Lower lobe of right lung (tissue), 2 donors: ENCODE measurements at places on chromosomes 3 and 15. TPM values are rescaled to one million over a fixed set of nuclear protein-coding genes. Genes with fewer than 3 reads are reported as not detected.

DNA sequence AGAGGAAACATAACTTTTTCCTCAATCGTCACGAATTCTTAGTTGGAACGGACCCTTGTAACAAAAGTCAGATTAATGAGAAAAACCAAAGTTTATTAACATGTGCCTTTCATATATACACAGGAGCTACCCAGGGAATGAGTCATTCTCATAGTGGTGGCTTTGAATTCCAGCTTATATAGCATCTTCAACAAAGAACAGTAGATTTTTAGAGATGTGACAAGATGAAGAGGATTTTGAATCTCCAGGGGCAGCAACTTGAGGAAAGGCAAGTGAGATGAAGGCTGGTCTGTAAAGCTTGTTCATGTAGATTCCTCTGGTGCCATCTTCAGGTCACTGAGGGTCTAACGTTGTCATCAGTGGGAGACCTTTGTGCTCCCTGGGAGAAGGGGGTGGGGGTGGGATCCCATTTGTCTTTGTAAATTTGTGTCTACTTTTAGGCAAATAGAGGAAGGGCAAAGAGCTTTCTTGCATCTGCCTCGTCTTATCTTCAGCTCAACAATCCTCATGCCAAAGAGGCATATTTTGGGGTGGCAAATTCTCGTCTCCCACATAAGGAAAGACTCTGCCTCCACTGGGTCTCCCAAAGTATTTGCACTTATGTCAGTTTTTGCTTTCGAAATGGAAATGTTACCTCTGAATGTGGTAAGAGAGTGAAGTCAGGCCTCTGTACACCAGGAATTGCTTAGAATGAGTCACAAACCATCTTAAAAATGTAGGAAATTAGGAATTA is 29.5 kb downstream of the CLEC3B start:
- no peak overlapping the region for H3K4me3 ChIP-seq
- DNase-seq = no peak
- H3K27me3 ChIP-seq = no peaks in the 10 kb centered on the region

DNA sequence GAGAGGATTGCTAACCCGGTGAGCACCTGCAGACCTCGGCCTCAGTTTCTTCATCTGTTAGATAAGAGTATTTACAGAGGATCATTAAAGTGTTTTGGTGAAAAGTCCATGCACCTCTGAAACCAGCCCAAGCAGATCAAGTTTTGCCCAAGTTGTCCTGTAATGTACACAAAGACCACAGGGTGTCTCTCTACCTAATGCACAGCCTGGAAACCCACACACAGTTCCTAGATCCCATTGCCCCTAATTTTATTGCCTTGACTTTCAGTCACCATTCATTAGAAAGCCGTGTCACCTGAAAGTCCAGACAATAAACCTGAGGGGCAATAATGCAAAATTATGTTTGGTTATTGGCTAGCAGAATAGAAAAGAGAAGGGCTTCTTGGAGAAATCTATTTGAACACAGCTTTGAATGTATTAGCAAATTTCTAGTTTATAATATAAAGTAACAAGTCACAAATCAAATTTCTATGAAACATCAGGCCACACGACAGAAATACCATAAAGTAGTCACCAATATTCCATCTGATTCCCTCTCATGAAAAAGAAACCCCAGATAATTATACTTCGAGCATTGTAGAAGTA is 161.3 kb upstream of the SLC2A2 start:
- H3K4me1 ChIP-seq = peaks cover 6% of the 10 kb centered on the region
- no peaks in the 10 kb centered on the region for H3K36me3 ChIP-seq
- no peak overlapping the region for H3K27ac ChIP-seq
- no peak overlapping the region for H3K4me3 ChIP-seq
- no peak for DNase-seq

DNA sequence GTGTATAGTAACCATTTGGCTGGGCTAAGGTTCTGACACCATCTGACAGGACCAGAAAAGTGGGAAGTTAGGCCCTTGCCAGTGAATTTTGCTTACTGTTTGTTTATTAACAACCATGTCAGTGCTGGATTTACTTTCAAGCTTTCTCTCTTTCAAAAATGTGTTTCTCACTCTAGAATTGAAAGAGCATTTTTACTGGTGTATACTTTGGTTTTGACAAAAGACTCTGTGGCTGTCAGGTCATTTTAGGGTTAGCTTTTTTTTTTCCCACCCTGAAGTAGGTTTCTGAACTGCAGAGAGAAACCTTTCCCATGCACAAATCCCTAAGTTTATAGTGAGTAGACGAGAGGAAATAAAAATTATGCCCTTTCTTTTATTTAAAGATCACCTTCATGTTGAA is 230.0 kb upstream of the TBC1D5 start:
- H3K27me3 ChIP-seq = no peaks in the 10 kb centered on the region
- no peak for DNase-seq
- H3K36me3 ChIP-seq = no peaks in the 10 kb centered on the region
- no peak overlapping the region for H3K4me3 ChIP-seq

ARPC4 gene
- total RNA-seq = 170 TPM
